ENCODE measurements at places on chromosomes 13 and 19. TPM values are rescaled to one million over a fixed set of nuclear protein-coding genes. Genes with fewer than 3 reads are reported as not detected.

The ZNF71 gene
- 6.2 TPM for total RNA-seq

DNA sequence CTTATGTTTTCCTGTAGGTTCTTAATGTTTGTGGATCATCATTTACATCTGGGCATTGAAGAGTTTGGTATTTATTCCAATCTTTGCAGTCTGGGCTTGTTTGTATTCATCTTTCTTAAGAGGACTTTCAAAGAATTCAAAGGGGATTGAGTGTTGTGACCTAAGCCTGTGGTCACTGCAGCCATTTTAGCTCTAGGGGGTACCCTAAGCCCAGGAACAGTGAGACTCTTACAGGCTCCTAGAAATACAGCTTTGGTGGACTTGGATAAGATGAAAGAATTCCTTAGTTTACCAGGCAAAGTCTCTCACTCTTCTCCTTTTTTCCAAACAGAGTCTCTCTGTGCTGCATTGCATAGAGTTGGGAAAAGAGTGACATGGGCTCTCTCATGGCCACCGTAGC is 2539.0 kb upstream of the PCDH20 start:
- no peak for DNase-seq

DNA sequence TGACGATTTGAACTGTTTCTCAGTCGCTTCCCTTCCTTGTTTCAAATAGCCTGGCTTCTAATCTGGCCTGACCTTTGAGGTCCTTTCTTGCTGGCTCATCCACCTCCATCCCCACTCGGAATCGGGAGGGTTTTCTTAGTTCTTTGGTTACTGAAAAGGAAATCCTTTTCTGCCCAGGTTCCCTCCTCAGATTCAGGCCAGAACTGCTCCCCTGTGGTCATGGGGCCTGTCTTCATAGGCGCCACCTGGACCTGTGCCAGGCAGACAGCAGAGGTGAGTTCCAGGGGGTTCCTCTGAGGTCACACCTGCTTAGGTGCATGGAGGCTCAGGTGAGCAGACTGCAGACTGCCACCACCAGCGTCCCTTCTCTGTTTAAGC is 62.4 kb downstream of the AKAP11 start:
- DNase-seq = no peak

GRCh38 chr19:18408053-18408476 is 10.6 kb upstream of the LRRC25 start:
- DNase-seq = peak; percentile 53

DNA sequence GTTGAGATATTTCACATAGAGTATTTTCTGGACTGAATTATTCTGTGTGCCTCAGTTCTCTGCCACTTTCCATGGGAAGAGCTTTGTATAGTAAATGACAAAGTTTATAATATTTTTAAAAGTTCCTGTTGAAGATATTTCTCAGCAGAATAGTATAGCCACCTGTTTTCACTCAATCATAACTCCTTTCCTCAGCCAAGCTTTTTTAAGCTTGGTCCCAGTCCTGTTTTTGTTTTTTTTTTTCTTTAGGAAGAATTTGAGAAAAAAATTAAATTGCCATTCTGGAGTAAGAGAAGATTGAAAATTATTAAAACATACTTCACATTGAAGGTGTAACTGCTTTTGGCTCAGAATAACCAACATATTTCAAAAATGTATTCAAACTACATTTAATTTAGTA is 55.5 kb downstream of the ENOX1 start:
- DNase-seq = no peak

GRCh38 chr19:56912401-56913112 is 72.0 kb upstream of the PEG3 start:
- no peak for DNase-seq

The CRX gene
- total RNA-seq = not detected

DNA sequence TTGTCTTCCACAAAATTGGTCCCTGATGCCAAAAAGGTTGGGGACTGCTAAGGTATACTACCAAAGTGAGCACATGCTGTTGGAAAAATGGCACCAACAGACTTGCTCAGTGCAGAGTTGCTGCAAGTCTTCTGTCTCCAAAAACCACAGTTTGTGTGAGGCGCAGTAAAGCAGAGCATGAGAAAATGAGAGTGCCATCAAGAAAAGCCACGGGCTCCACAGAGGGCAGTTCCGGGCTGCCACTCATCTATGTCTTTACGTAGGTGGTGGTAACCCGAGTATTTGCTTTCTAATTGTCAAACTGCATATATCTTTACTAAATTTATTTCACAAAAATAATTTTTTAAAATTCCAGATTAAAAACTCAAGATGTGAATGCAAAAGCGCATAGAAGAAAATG is 123.8 kb downstream of the RNF17 start:
- no peak for DNase-seq

DNA sequence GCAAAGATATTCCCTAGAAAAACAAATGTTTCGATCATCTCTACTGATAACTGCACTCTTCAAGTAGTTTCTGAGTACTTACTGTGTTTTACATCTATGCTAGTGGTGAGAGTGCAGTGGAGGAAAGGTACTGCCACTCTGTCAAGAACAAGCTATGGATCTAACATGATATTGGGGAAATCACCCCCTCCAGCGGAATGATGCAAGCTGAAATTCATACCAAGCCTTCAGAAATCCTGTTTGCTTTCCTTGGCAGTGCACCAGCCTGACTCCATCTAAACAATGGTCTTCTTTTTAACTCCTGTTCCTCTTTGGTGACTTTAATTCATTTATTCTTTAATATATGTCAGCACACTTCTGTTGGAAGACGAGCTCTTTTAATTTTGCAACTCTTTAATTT is 238.0 kb downstream of the PCDH9 start:
- DNase-seq = peak; percentile 17

- peak; percentile 39 for DNase-seq
These were observed 644 bp upstream of the RAVER1 start for GRCh38 chr19:10333758-10334587.

DNA sequence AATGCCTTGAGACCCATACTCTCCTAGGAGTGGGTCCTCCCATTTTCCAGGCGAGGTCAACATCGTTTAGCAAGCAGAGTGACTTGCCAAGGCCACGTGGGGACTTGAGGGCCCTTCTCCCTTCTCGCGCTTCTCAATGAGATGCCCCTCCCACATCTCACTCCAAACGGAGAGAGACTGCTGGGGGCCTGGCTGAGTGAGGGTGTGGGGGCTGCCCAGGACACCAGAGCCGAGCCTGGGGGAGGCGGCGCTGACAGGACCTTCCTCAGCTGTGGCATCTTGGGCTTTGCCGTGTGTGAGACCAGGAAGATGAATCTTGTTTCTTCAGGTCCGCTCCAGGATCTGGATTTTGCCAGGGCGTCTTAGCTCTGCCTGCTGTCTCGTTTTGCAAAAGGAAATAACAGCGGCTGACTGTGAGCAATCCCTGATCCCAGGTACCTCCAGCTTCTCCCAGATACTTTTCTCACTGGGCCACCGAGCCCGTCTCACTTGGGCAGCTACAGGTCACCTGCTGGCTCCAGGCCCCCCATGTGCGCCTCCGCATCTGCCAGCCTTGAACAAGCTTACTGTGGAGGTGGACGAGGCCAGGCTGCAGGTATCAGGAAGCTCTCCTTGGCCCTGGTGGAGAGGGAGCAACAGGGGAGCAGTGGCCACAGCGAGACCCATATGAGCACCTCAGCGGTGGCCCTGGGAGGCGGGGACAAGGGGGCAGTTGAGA is 6.0 kb downstream of the COX6B2 start:
- no peak for DNase-seq

DNA sequence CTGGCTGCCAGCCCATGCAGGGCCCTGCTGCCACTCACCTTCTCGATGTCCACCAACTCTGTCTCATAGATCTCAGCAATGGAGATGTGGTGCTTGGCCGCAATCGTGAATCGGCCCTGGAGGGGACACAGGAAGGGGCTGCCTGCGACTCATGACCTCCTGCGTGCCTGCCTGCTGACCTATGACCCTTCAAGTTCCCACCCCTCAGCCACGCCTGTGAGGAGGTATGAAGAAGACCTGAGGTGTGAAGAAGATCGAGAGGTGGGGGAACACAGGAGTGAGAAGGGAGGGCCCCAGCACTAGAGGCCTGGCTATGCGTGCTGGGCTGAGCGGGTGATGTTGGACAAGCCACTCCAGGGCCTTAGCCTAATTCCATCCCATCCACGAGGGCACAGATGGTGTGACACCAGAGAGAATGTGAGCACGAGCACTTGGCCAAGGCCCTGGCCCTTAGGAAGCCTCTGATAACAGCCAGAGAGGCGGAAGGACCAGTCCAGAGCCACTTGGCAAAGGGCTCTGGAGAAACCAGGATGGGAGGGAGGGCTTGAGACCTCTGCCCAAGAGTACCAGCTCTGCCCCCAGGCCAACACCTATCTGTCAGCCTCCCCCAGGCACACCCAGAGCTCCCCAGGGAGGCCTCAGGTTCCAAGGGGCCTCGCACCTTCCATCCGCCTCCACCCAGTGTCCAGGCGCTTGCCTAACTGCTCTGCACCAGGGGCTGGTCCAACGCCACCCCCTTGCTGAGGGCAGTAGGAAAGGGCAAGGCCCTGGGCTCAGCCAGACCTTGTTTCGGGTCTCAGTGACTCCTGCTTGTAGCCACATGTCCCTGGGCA is 9.6 kb upstream of the KPTN start:
- DNase-seq = no peak

GRCh38 chr19:42018503-42019193 is 24.6 kb upstream of the ATP1A3 start:
- no peak for DNase-seq

DNA sequence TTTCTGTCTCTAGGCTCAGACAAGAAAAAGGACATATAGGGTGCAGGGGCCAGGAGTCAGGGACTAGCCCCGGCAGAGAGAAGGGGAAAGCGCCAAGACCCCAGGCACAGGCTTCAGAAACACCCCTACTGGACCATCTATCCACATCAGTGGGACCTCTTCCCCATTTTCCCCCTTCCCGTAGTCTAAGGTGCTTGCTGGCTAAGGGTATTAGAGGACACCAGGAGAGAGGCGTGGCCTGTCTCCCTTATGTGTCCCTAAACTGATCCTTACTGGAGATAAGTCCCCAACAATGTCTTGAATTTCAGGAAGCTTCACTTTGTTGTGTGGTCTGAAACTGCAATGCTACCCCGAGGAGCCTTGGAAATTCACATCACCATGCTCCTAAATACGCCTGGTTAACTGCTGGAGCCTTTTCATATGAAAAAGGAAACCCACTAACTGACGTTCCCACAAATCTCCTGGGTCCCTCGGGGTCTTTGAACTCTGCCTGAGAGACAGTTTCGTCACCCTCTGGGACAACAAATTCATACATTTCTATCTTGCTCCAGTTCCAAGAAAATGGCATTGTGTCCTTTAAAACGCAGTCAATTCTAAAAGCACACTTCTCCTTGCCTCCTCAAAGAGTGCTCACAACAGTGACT is 197.7 kb downstream of the COL4A1 start:
- no peak for DNase-seq

GRCh38 chr13:32261567-32261966 is 53.6 kb downstream of the ZAR1L start:
- peak; percentile 79 for DNase-seq

- no peak for DNase-seq
These were observed 713.7 kb downstream of the SLITRK1 start for GRCh38 chr13:83168590-83168989.

GRCh38 chr13:42078128-42078808 is 29.8 kb downstream of the DGKH start:
- DNase-seq = no peak

The BEST2 gene
- not detected for total RNA-seq

GRCh38 chr19:7982103-7982502 is 23.3 kb downstream of the ELAVL1 start:
- DNase-seq = no peak

DNA sequence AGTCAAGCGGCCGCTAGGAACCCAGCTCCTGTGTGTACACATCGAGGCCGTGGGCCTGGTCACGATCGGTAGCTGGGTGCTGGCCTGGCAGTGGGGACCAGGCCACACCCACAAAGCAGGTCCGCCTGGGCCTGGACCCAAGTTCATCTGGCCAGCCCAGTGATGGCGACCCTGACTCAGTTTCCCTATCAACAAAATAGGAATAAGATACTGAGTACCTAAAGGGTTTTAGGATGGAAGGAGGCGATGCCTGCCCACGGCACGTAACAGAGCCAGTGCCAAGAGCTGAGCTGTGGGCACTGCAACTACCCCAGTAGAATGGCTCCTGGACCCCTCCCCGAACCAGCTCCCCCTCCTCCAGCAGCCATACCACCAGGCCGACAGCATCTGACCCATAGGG is 243.5 kb upstream of the SGCG start:
- no peak for DNase-seq

The FXYD1 gene
- not detected for total RNA-seq

The SACS gene
- total RNA-seq = 51.3 TPM

The TMIGD2 gene
- total RNA-seq = not detected
